ENCODE measurements at places on chromosomes 5 and 9. TPM values are rescaled to one million over a fixed set of nuclear protein-coding genes. Genes with fewer than 3 reads are reported as not detected.

DNA sequence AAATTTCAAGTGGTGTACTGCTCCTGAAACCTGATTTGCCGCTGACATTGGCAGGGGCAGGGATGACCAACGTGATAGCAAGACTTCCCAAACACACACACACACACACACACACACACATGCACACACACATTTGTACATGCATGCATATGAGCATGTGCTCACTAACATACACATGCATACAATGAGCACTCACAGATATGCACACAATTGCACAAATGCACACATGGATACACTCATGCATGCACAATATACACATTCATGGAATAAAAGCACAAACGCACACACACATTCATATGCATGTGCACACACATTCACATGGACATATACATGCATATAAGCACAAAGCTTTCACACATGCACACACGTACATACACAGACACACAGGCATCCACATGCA lies 181.2 kb upstream of the ZNF618 start:
- DNase-seq = no peak

DNA sequence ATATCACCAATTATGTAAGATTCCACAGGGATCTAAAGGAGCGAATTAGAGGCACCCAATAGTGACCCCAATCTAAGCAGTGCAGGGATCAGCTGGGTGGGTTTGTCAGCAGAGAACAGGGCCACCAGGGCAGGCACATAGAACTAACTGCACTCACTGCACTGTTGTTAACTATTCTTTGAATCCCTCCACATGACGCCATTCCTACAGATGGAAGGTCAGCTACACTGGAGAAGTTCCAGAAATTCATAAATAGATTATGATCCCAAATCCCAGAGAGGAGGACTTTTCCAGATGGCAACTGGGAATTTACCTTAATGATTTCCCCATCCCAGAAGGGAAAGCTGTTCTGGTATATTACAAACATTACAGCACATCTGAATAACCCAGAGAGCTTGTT lies 84.2 kb downstream of the THBS4 start:
- no peak for DNase-seq

GRCh38 chr9:456365-456764 lies 241.7 kb downstream of the DOCK8 start:
- DNase-seq = no peak

DNA sequence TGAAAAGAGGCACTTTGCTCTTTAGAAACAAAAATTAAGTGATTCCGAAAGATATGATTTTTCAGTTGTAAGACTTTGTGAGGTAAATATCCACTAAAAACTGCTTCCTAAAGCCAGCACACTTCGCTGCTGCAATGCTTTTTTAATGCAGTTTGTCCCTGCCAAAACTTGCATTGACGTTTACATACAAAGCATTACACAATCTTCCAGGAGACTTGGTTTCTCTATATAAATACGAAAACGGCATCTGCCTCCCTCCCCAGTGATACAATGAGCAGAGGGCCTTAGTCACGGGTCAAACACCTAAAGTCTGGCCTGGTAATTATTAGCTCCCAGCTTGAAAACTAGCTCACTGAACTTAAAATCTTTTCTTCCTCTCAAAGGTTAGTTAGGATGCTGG lies 170.7 kb downstream of the TSSK1B start:
- DNase-seq = no peak

DNA sequence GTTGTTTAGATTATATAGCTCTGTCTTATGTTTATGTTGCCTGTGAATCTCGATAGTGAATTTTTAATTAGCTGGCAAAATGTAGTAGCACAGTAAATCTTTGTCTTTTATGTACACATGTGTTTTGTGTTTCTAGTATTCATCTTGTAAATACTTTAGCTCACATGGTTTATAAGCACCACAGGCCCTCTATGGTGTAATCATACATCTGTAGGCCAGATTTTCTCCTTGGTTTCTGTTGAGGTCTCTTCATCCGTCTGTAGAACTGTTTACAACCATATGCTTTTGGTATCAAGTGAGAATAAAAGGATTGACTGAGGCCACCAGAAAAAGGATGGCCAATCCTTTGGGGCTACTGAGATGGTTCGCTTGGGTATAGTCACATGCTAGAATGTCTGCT lies 45.0 kb downstream of the PRR16 start:
- no peak for DNase-seq

Gene ZNF883
- total RNA-seq = not detected

Gene PCDHGA4
- 9.0 TPM for total RNA-seq

Gene CCT5
- 160 TPM for total RNA-seq

Gene CCNO
- not detected for total RNA-seq
